ENCODE measurements at places on chromosomes 16 and 17.

DNA sequence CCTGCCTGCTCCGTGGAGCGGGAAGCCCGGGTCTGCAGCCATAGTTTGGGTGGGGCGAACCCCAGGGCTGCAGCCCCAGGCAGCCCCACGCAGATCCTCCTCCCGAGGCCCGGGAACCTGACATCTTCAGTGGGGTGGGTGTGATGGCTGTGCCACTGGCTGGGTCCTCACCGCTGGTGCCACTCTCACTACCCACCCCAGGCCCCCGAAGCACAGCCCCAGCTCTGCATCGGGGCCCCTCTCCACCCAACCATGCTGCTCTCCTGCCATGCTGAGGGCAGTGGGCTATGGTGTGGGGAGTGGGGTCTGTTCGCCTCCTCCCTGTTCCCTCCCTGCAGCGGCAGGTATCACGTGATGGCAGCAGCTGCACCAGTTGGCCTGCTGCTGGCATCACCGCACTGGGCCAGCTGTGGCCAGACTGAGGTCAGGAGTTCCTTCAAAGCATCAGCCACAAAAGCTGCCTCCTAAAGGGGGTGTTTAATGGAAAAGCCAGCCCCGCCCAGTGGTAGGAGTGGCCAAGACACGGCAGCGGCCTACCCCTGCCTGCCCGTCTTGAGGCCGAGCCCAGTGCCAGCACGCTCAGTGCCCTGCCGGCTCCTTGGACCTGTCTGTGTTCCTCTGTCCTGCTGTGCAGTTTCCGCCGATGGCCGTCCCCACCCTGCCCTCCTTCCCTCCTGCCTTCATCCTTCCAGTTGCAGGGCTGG, 10.8 kb downstream of the KCTD5 start:
- DNase-seq = no peak

- DNase-seq = peak; percentile 98
These were observed 1.5 kb upstream of the FAAP100 start for GRCh38 chr17:81553616-81554181.

DNA sequence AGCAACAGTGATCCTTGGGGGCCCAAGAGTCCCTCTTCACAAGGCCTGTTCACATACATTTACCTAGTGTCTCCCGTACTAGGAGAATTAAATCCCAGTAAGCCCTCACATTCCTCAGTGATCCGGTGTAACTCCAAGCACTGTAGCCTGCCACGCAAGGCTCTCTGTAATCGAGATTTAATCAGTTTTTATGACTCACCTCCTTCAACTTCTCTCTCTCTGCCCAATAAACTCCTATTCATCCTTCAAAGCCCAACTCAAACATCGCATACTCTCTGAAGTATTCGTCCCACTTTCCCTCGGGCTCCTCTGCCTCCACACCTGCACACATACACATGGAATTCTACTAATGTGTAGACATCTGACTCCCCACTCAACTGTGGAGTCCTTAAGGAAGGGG, 141.8 kb downstream of the CMIP start:
- no peak for DNase-seq

- no peak for DNase-seq
These were observed 3.6 kb downstream of the RNF43 start for GRCh38 chr17:58413684-58414083.

DNA sequence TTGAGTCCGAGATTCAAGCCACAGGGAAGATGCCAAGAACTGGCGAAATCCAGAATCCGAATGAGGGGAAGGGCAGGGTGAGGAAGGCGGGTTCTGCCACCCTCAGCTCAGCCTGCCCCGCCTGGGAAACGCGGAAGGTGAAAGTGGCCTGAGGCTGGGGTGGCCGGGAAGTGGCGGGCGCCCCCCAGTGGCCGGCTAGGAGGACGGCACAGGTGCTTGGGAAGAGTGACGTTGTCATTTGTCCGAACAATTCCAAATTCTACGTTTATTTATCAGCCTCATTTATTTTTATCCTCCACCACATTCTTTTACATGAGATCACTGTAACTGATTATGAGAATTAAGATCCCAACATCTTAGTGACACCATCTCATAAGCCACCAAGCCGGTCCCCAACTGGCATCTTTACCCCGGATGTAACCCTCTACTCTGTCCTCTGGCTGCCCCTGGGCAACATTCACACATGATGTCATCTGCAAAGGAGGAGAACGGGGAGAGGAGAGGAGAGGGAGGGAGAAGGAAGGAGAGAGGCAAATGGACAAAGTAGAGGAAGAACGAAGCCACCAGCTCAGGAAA, 21.3 kb downstream of the SRCIN1 start:
- DNase-seq = peak; percentile 31

DNA sequence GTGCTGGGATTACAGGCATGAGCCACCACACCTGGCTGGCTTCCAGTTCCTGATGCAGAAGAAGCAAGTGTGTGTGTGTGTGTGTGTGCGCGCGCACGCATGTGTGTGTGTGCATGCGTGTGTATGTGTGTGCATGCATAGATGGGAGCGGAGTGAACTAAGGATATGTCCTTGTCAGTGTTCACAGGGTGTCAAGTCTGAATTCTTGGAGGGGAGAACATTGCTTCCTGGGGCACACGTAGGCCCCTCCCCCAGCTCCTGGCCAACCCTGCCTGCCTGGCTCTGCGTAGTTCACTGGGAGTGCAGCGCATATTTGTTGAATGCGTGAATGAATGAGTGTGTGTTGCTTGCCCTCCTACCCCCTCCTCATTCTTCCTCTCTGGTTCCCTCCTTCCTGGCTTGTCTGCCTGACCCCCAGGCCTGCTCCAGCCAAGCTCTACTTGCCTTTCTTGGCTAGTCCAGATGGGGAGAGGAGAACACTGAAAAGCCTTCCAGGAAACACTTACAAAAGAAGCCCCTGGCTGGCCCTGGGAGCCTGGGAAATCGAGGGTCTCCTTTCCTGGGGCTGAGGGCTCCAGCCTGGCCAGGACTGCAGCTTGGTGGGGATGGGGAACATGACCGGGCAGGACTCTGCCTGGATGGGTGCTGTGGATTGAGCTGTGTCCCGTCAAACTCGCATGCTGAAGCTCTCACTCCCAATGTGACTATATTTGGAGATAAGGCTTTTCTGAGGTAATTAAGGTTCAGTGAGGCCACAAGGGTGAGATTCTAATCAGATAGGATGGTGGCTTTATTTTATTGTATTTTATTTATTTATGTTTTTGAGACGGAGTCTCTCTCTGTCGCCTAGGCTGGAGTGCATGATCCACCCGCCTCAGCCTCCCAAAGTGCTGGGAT, 27.9 kb downstream of the IGFBP4 start:
- DNase-seq = peak; percentile 87

DNA sequence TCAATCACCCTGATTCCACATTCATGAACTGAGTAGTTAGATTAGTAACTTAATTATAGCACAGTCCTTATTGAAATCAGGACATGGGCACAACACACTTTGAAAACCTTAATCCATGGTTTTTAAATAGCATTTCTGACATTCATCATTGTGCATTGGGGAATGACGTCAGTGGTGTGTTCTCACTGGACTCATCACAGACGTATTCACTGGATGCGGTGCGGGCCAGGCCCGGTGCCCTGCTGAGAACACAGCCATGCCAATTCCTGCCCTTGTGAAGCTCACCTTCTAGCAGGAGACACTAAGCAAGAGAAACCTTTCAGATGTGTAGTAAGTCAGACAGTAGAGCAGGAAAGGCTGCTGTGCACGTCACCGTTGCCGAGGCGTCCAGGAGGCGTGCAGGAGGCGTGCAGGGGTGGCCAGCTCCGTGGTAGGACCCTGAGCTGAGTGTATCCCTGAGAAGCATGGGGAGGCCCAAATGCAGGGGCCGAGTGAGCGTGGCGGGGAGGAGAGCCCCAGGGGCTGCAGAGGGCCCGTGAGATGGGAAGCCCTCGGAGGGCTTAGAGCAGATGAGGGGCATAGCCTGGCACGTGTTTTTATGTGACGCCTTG, 12.9 kb downstream of the BANP start:
- peak; percentile 42 for DNase-seq

- peak; percentile 42 for DNase-seq
These were observed 8.0 kb downstream of the ALOX12B start for GRCh38 chr17:8079291-8080207.

DNA sequence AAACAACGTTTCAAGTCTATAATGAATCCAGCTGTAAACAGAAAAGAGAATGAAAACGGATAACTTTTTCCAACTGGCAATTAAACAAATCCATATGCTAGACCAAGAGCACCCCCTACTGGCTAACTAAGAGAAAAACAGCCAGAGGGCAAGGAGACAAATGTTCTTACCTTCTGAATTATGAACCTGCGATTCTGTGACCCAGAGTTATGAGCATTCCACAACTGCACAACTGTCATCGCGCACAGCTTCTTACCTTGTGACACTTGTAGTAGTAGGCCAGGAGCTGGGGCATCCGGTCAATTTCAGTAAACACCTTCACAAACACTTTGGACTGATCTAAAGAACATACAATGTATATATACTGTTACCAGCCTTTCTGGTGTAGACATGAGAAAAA, 18.6 kb downstream of the COG7 start:
- peak; percentile 62 for DNase-seq

GRCh38 chr17:8650119-8650499, 19.6 kb upstream of the MYH10 start:
- no peak for DNase-seq

GRCh38 chr16:57628008-57628781, at the start of gene ADGRG1:
Gene ADGRG1, plus strand, starts transcription at chr16:57628630. Its CDS starts 21,658 bp downstream, at chr16:57650288.
- peak; percentile 95 for DNase-seq

DNA sequence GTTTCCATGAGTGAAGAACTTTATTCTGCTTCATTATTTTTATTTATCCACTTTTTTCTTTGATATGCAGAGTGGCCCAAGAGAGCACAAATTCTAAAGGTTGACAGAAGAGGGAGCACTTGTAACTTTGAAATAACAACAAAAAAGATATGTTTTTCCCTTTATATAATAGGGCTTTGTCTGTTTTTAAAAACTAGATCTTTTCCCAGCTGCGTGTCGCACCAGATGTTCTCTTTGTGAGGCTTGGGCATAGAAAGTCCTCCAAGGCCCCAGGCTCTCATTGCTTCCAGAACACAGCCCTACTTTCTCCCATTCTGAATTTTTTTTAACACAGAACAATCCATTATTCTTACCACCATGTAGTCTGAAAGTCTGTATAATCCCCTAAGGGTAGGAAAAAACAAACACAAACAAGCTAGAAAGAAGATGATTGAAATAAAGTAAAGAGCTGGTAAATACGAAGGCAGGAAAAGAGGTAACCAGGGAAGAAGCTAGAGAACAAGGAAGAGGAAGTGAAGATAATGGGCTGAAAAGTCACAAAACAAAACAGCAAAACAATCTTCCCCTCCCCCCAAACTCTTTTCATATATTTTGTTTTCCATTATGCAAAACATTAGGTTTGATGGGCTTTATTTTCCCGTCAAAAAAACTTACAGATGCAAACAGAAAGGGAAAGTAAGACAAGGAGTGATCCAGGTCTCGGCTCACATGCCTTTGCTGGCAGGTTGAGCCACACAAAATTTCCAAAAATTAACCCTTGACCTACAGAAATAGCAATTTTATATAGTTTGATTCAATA, 160.4 kb downstream of the ABCA8 start:
- DNase-seq = peak; percentile 33

DNA sequence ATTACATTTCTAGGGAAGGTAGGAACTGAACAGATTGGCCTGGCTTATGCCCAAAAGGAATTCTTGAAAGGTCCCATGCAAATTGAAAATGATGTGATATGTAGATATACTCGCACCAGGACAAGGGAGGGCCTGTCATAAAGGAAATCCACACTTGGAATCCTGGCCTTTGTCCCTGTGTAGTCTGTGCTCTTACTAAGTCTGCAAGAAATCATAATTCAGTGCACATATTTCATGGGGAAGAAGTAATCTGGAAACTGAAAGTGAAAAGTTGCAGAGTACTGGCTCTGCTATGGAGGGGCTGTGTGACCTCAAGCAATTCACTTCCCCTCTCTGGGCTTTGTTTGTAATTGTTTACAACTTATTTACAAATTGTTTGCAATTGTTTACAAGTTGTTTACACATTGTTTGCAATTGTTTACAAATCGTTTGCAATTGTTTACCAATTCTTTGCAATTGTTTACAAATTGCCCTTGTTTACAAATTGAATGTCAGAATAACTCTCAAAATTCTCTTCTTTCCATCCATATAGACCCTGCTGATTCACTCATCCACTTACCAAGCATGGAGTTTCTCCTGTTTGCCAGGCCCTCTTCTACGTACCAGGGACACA, 12.9 kb downstream of the SCNN1G start:
- no peak for DNase-seq

DNA sequence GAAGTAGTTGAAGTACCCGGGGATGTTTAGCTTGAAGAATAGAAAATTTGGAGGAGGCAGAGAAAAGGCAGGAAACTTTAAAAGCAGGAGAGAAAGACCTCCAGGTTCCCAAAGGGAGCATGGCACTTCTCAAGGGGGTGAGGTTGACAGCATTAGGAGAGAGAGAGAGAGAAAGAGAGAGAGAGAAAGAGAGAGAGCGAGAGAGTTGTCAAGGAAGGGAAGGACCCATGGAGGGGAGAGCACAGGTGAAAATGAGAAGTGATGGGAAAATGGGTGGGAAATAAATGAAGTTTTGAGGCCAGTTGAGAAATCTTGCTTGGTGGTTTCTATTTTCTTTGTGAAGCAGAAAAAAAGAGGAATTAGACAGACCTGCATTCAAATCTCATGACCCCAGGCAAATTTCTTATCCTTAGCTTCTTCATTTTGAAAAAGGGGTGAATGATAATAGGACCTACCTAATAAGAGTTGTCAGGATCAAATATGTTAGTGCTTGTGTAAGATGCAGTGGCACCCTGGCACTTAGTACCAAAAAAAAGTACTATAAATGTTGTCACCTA, 24.0 kb downstream of the PRKCB start:
- DNase-seq = no peak

GRCh38 chr17:14302091-14302430, 1.2 kb downstream of the HS3ST3B1 start:
- no peak for DNase-seq

GRCh38 chr16:47064775-47065174, 79.0 kb downstream of the NETO2 start:
- DNase-seq = no peak

GRCh38 chr17:27209316-27209715, 84.6 kb upstream of the WSB1 start:
- no peak for DNase-seq

GRCh38 chr17:37059493-37059892, 110.7 kb downstream of the AATF start:
- no peak for DNase-seq

- no peak for DNase-seq
These were observed 670.1 kb upstream of the C16orf82 start for GRCh38 chr16:26396511-26397235.

- DNase-seq = peak; percentile 74
These were observed 42.6 kb downstream of the KLHDC4 start for GRCh38 chr16:87723226-87723623.

DNA sequence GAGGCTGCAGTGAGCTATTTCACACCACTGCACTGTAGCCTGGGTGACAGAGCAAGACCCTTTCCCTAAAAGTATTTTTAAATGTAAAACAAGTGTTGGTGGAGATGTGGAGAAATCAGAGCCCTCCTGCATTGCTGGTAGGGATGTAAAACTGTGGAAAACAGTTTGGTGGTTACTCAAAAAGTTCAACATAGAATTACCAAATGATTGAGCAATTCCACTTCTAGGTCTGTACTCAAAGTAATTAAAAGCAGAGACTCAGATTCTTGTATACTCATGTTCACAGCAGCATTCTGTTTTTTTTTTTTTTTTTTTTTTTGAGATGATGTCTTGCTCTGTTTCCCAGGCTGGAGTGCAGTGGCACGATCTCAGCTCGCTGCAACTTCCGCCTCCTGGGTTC, 141.8 kb downstream of the PITPNC1 start:
- peak; percentile 61 for DNase-seq

All from fibroblast of upper back skin (primary cell).